Activated CD4-positive, alpha-beta T cell treated with anti-CD3 and anti-CD28 coated beads, Interleukin-2, amount 10 ng/mL, durations not matched to agents 24 days and 14 days (primary cell): ENCODE measurements at places on chromosomes 1 and 21. TPM values are rescaled to one million over a fixed set of nuclear protein-coding genes. Genes with fewer than 3 reads are reported as not detected.

DNA sequence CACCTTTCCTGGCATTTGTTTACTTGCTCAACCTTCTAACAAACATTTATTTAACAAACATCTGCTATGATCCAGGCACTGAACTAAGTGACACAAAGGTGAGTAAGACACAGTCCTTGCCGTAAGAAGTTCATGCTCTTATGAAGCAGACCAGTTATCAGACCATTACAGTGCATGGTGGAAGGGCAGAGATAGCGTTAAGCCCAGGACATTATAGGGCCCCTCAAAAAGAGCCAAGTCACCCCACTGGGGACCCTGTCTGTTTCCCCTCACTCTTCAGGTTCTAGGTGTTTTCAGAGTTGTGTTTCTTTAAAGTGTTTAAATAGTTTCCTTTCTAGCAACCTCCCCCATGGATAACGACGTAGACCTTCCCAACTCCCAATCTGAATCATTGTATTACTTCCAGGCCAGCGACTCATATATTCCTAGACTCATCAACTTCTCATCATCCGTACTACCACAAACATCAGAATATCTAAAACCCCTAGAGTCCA lies 39.3 kb downstream of the TCP10L start:
- no peak for DNase-seq
- no peaks in the 10 kb centered on the region for H3K36me3 ChIP-seq
- H3K27me3 ChIP-seq = peaks cover 6% of the 10 kb centered on the region

GRCh38 chr1:42136466-42136865 lies 16.7 kb upstream of the GUCA2B start:
- no peaks in the 10 kb centered on the region for H3K36me3 ChIP-seq
- H3K4me3 ChIP-seq = no peak overlapping the region
- H3K27me3 ChIP-seq = peaks cover 11% of the 10 kb centered on the region
- no peak overlapping the region for H3K27ac ChIP-seq

DNA sequence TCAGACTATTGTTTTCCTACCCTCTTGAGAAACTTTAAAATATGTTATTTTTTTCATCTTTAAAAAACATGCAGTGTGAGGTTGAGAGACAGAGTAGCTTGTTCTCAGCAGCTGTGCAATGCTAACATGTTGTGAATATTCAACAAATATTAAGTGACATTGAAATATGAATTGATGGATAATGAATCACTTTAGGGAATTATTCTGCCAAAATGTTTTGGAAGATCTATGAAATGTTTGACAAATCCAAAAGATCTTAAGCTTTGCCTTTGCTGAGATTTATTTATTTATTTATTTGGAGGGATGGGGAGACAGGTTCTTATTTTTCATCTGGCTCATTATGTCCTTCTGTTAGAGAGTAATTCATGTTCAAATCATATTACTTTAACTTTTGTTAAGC lies 680.1 kb upstream of the CXADR start:
- H3K4me1 ChIP-seq = no peaks in the 10 kb centered on the region
- no peaks in the 10 kb centered on the region for H3K27me3 ChIP-seq
- no peak overlapping the region for H3K27ac ChIP-seq
- no peak overlapping the region for H3K4me3 ChIP-seq
- DNase-seq = no peak
- no peaks in the 10 kb centered on the region for H3K36me3 ChIP-seq

DNA sequence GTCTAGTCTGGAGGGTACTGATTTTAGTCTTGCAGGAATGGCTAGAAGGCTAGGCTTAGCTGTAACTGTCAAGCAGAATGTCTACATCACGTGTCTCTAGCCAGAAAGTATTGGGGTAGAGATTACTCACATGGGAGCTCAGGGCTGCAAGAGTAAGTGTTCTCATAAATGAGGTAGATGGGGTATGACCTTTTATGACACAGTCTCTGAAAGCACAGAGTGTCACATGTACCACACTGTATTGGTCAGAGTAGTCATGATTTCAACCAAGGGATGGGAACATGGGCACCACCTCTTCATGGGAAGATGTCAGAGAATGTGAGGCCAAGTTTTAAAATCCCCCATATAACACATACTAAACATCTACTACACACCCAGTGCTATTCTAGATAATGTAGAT lies 2.9 kb downstream of the FYB2 start:
- H3K4me1 ChIP-seq = no peaks in the 10 kb centered on the region
- H3K27ac ChIP-seq = no peak overlapping the region
- no peaks in the 10 kb centered on the region for H3K36me3 ChIP-seq
- H3K27me3 ChIP-seq = peaks cover 2% of the 10 kb centered on the region
- no peak for DNase-seq

GRCh38 chr1:184577319-184577718 lies 177.3 kb downstream of the EDEM3 start:
- H3K27me3 ChIP-seq = peaks cover 1% of the 10 kb centered on the region
- H3K27ac ChIP-seq = no peak overlapping the region
- no peak overlapping the region for H3K4me3 ChIP-seq
- no peak for DNase-seq
- H3K4me1 ChIP-seq = no peaks in the 10 kb centered on the region

- no peak for DNase-seq
- no peak overlapping the region for H3K27ac ChIP-seq
- no peak overlapping the region for H3K4me3 ChIP-seq
- peaks cover 16% of the 10 kb centered on the region for H3K4me1 ChIP-seq
- H3K27me3 ChIP-seq = peaks cover 2% of the 10 kb centered on the region
These were observed 5.9 kb downstream of the RIMS3 start for GRCh38 chr1:40659649-40659947.

DNA sequence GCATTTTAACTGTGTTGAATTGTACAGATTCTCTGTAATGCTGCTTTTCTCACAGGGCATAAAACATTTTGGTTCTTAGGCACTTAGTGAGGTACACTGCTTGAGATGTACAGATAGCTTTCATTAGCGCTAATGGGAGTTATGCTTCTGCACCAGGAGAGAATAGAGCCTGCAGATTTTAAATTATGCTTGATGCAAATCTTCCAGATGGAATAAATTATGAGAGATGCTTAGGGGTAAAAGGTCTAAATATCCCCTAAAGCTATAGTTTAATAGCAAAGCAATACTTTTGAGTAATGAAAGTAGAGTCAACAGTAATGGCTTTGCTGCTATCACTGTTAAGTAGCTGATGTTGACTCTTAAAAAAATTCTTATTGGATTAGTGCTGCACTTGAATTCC lies 248.9 kb downstream of the S1PR1 start:
- peaks cover 16% of the 10 kb centered on the region for H3K27me3 ChIP-seq
- no peaks in the 10 kb centered on the region for H3K36me3 ChIP-seq
- H3K4me1 ChIP-seq = no peaks in the 10 kb centered on the region
- no peak for DNase-seq
- H3K4me3 ChIP-seq = no peak overlapping the region

DNA sequence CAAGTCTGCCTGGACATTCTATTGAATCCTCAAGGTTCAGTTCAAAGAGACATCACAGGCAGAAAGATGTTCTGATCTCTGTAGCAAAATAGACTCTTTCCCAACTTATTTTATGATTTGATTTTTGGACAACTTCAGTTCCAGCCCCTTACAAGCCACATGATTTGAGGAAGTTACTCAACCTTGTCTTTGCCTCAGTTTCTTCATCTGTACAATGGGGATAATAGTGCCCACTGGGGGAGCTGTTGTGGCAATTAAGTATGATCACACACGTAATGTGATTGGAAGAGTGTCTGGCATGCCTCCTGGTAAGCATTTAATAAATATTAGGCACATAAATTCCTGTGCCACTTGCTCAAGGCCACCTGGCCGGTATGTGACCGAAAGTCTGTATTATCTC lies 130.6 kb downstream of the DAB1 start:
- no peak for DNase-seq
- H3K27me3 ChIP-seq = no peaks in the 10 kb centered on the region
- H3K4me3 ChIP-seq = no peak overlapping the region
- H3K4me1 ChIP-seq = no peaks in the 10 kb centered on the region

- no peaks in the 10 kb centered on the region for H3K36me3 ChIP-seq
- no peak for DNase-seq
- H3K27me3 ChIP-seq = peaks cover 9% of the 10 kb centered on the region
- no peaks in the 10 kb centered on the region for H3K4me1 ChIP-seq
These were observed 61.7 kb upstream of the TNFSF4 start for GRCh38 chr1:173268786-173269277.

The OR2G6 gene
- not detected in 2 replicates for total RNA-seq

The SYT2 gene
- not detected in 2 replicates for total RNA-seq

The PRPF38B gene
- 89.2 and 90.3 TPM in 2 replicates for total RNA-seq

The PDPN gene
- total RNA-seq = not detected in 2 replicates

The IGSF3 gene
- total RNA-seq = 2.1 and 2.2 TPM in 2 replicates
